T-helper 17 cell (primary cell): ENCODE measurements at places on chromosomes 5 and 9.

GRCh38 chr5:115460472-115460871 is 84.1 kb downstream of the FEM1C start:
- DNase-seq = no peak

- no peak for DNase-seq
Observed at GRCh38 chr5:39577529-39577928, 152.7 kb upstream of the DAB2 start.

DNA sequence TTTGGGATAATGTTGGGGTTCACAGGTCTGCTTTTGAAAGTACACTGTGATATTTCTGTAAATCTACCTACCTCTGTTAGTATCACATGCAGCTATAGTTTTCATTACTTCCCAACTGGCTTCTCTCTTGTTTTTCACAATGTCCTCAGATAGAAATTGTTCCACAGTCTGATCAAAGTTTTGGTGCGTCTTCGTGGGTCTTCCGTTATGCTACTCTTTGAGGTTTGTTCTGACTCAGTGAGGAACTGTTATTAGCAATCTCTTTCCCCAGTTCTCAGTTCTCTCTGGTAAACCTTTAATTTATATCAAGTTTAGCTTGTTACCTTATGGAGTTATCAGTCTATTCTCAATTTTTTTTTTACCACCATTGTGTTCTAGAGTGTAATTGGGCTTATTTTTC is 2061.2 kb upstream of the CDH9 start:
- DNase-seq = no peak

DNA sequence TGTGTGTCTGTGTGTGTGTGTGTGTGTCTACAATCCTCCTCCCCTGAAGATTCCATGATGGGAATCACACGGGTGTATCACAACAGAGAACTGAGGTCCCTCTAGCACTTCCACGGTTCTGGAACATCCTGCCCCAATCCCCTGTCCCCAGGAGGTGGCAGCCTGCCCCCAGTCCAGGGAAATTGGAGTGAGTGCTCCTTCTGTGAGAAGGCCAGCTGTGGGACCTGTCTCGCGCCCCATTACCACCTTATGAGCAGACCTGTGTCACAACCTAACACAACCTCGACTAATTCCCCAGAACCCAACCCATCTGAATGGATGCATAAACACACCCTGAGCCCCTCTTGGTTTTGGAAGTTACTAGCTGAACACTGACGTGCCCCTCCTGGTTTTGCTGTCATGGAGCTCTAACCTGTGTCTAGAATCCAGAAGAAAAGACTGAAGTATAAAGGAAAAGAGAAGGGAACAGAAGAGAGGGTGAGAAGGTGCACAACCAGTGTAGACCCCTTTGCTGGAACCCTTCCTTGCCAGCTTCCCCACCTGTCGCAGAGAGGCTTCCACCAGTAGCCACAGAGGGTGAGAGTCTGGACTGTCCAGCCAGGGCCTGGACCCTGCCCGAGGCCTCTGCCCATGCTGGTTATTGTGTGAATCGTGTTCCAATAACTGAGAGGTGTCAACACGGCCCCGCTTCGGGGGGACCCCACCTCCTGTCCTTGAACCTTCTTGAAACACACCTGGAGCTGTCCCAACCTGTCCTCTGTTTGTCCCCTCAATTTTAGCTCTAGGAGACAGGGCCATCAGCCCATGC is 3.4 kb downstream of the BTNL9 start:
- no peak for DNase-seq

DNA sequence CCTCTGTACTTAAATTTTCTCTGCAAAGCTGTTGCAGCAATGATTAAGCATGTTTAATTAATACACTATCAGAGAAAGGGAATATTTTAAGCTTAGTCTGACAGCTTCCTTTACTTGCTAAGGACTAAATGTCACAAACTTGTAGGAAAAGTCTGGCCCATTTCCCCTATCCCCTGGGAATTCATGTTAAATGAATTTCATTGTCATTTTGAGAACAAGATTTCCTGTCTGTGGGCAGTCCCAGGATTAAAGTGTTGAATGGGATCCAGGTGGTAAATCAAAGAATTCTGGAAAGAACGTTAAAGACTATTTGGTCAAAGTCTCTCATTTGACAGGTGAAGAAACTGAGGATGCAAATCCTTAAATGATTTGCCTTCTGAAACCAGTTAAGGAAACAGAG is 214.8 kb downstream of the MPDZ start:
- no peak for DNase-seq

DNA sequence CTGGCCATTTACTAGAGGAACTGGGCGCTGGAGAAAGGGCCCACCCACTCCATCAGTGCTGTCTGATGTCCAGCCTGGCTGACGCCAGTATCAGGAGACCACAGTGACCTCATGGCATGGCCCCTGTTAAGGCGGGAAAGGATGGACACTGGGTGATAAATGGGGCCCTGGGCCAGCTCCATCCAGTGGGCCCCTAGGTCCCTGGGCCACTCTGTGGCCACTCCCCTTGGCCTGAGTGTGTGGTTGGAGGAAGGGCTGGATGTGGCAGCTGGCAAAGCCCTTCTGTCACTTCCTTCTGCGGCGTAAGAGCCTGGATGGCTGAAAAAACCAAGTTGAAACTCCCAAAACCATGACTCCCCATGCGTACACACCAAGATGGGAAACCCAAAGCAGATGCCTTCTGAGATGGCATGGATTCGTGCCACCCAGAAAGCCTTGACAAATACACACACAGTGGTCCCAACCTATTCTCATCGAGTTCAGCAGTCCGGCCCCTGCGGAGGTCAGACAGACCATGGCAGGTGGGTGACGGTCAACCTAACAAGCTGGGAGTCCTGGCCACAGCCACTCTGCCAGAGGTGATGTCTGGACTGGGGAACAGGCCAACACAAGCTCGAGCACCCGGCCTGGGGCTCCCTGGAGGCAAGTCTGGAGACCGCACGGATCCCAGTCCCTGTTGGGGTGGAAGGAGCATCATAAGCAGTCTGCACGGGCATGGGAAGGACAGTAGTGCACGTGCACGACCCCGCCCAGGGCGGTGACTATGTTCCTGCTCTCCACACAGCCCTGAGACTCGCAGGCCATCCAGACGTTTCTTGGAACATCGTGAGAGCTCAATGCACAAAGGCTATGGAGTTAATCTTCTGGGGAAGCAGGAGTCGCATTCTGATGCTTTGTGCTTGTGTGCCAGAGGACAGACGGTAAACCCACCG is 45.2 kb upstream of the NOTCH1 start:
- DNase-seq = no peak

DNA sequence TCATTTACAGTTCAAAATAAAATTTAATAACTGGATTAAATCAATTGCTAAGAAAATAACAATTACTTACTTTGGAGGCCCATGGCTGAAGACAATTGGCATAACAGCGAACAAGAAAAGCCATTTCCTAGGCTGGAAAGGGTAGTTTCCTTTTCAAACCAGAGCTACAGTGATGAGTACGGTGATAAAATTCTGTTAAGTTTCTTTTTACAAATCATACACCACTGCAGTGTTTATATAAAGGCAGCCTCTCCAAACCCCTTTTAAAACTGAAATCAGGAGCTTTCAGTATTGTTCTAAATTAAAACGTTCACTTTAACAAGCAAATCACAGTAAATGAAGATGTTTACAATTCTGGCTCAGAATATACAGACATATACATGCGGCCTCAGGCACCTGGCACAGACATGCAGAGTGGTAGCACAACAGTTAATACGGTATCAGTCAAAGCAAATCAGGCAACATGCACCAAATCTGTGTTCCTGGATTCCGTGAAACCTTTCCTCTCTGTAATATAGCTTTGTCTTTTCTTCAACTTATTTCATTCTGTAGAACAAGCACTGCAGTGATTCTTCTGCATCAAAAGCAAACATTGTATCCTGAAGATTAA is 102.9 kb downstream of the RAPGEF6 start:
- no peak for DNase-seq

DNA sequence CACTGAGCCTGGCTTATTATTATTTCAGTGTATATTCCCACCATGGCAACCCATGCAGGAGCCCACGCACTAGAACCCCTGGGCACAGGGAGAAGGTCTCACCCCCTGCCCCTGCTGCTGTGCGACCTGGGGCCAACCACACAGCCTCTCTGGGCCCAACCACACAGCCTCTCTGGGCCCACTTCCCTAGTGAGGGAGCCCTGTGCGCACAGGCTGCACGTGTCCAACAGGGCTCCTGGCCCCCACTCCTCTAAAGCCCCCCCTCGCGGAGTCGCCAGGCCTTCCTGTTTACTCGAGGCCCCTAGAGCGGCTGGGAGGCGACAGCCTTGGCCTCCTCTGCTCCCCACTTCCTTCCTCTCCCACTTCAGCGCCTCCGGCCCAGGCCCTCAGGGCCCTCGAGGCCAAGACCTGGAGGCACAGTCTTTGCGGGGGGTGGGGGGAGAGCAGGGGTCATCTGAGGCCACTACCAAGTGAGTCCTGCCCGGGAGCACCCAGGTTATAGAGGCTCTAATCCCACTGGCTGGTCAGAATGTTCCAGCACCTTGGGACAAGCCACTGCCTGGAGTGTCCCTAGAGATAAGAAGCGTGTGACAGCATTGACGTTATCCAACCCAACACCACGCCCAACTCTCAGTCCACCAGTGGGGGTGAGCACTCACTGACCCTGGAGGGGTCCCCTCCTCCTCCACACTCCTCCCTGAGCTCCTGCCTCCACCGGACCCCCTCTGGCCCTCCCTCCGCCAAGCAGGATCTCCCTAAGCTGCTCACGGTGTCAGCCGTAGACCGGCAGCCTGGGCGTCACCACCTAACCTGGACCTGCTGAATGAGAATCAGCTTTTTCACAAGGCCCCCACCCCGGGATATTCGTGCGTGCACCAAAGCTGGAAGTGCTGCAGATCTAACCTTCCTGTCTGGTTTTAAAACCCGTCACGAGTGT is 7.9 kb upstream of the ENG start:
- DNase-seq = no peak

DNA sequence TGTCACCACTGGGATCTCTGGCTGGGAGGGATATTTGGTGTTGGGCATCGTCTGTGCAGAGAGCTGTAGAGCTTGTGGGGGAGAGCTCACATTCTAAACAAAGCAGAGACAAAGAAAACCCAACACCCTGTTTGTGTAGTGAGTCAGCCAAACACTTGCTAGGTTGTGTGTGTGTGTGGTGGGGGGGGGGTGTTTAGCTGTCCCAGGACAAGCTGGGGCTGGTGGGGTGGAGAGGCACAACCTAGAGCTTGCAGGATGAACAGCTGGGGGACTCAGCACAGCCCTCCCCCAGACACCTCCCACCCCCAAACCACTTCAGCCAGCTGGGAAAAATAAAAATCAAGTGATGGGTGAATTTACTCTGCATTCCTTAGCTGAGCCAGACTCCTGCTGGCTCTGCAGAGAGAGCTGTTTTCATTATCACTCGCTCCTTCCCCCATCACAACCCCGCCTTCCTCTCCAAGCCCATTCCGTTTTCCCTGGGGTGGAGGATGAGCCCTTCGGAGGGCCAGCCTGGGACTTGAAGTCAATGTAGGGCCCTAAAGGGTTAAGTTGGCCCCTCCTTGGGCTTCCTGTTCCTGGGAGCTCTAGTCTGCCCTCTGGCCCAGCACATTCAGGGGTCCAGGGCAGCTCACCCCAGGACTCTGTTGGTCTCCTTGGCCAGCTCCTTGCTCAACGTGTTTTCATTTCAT is 2.6 kb downstream of the OLFML2A start:
- no peak for DNase-seq

- no peak for DNase-seq
Observed at GRCh38 chr5:86546582-86546981, 71.2 kb upstream of the COX7C start.

GRCh38 chr5:66503203-66503789 is 92.9 kb upstream of the MAST4 start:
- DNase-seq = no peak

- no peak for DNase-seq
Observed at GRCh38 chr5:35171078-35171477, 59.2 kb downstream of the PRLR start.

GRCh38 chr5:75964008-75964407 is 119.2 kb upstream of the SV2C start:
- no peak for DNase-seq

- no peak for DNase-seq
Observed at GRCh38 chr9:35689542-35690293, at the start of gene TPM2. TSS of gene TPM2 (minus strand) at chr9:35689925. CDS start at chr9:35689817, 108 bp downstream.

DNA sequence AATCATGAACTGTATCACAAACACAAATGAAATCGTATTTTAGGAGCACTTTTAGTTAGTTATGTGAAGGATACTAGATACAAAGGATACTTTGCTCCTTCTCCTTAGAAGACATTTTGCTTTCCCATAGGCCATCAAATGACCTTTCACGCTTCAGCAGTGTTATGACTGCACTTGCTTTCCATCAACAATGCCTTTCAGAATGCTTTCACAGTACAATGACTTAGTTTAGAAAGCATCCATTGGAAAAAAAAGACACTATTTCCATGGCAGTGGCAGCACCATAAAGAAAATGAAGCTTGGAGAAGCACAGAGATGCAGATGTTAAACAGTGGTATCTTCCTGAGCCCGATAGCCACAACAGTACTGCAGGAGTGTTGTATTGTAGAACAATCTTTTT is 203.9 kb downstream of the PCSK1 start:
- DNase-seq = no peak

GRCh38 chr9:127293328-127293727 is 28.8 kb downstream of the GARNL3 start:
- DNase-seq = no peak

DNA sequence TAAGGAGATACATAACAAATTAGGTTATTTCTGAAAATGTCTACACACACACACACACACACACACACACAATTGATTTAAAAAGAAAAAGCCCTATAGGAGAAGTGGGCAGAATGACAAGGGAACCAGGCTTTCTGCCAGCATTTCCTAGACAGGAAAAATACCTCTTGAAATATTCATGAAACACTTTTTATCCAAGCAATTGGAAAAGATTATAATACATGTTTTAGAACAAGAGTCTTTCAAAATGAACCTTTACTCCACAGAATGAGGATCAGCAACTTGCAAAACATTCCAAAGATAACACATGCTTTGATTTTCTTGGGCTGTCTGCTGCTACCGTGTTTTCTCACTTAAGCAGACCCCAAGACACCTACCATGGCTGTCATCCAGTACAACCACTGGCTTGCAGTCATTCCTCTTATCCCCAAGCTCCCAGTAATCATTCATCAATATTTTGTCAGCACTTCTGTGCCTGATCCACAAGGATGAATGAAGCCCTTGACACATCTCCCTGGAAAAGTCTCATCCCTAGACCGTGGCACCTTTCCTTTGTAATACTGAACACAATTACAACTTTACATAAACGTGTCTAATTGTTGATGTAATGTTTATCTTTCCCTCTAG is 717.1 kb upstream of the ZNF608 start:
- DNase-seq = no peak

- DNase-seq = no peak
Observed at GRCh38 chr9:13603921-13604320, 324.4 kb upstream of the MPDZ start.

- DNase-seq = no peak
Observed at GRCh38 chr5:31809050-31809870, 170.3 kb downstream of the PDZD2 start.

- DNase-seq = no peak
Observed at GRCh38 chr5:172943283-172943841, 15.9 kb upstream of the RPL26L1 start.
